ENCODE measurements at places on chromosomes 5 and 9. TPM values are rescaled to one million over a fixed set of nuclear protein-coding genes. Genes with fewer than 3 reads are reported as not detected.
A peak's percentile ranks its signal among the peaks of the same experiment; 100 is the strongest.

DNA sequence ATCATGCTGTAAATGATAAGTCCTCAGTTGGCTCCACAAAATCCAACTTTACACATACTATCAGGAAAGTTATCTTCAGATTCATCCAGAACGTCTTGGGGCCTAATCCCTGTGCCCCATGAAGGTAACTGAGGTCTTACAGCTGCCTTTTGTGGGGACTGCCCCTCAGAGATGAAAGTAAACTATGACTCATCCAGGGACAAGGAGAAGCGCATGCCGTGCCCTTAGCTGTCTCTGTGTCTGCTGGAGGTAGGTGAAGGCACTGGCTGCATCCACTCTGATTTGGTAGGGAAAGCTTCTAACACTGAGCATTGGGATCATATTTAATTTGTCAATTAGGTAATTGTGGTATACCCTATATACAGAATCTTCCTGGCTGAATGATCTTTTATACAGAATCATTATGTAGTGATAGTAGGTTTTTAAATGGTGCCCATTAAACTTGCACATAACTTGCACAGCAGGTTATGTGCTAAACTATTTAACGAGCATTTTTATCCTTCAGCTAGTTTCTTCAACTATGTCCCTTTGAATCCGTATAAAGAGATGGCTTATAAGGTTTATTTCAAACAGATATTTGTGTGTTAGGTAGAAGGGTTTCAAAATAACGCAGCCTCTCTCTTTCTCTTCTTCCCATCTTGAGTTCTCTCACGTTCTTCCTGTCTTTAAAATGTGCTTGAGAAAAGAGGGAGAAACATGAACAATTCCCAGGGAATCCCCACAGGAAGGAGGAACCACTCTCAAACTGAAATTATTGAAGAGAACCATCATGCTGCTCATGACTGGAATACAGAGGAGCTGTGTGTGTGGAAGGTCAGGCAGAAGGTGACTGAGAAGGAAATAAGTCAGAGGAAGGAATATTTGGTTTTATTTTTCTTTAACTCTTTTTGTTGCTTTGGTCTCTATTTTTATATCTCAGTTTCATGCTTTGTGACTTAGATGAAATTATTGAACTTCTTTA is 250.9 kb downstream of the CD180 start:
- DNase-seq: peak; percentile 24

- peak; percentile 36 for DNase-seq
Observed at GRCh38 chr9:12739014-12739652, 35.7 kb upstream of the LURAP1L start.

GRCh38 chr9:94005272-94005901 is 50.2 kb upstream of the BARX1 start:
- peak; percentile 44 for DNase-seq

- no peak for DNase-seq
Observed at GRCh38 chr5:143850050-143850683, 38.2 kb downstream of the HMHB1 start.

- peak; percentile 62 for DNase-seq
Observed at GRCh38 chr5:176658007-176658599, 10.8 kb downstream of the TSPAN17 start.

DNA sequence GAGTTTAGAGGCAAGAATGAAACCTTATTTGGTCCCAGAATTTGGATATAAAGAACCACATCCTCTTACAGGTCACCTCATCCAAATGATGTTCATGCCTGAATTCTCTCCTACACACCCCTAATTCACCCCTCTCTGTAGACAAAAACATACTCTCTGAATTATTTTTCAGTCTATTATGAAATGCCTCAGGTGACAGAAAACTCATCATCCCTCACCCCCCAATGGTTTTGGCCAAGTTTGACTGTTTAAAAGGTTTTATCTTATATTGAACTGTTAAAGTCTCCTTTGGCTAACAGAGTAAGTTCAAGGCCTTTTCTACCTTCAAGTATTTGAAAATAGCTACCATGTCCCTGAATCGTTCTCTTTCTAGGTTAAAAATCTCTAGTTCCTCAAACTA is 2.3 kb upstream of the CD180 start:
- DNase-seq: no peak

- DNase-seq: no peak
Observed at GRCh38 chr9:15403155-15403554, 19.5 kb upstream of the SNAPC3 start.

The PCAT7 gene
- not detected for total RNA-seq

The MARVELD2 gene
- total RNA-seq: 0.54 TPM

DNA sequence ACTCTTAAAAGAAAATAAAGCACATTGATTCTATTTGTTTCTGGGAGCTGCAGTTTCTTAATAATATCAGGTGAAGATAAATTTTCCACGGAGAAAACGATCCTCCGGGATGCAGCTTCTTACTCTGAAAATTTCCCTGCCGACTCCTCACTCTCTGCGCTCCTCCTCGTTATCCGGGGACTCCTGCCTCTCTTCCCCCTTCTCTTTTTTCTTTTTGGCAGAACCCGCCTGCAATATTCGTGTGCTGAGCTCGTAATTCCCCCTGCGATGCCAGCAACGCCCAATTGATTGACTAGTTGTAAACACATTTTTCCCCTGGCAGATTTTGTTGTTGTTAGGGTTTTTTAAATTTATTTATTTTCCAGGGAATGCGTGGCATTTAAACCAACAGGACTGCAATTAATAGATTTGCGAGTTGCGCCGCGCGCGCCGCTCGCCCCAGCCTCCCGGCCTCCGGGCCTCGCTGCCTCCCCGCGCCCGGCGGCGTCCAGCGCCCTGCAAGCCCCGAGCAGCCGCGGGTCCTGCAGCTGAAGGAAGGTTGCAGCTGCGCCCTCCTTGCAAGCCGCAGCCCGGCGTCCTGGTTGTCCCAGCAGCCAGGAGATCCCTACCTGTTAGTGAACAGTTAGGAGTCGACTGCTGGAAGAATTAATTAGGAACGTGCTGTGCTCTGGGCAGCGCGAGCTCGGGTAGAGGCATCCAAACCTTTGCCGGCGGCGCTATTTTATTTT is 2.2 kb downstream of the NTNG2 start:
- DNase-seq: no peak

The TMEM250 gene
- total RNA-seq: 14.0 TPM

GRCh38 chr9:34025062-34025461 is 23.6 kb downstream of the UBAP2 start:
- DNase-seq: peak; percentile 40

The MELK gene
- total RNA-seq: 27.4 TPM

The OR1Q1 gene
- not detected for total RNA-seq

The KCNV2 gene
- total RNA-seq: not detected

GRCh38 chr9:31612336-31613030 is 772.0 kb upstream of the ACO1 start:
- no peak for DNase-seq

- no peak for DNase-seq
Observed at GRCh38 chr9:89601856-89602562, 2.8 kb upstream of the GADD45G start.

GRCh38 chr5:15948190-15948589 is 231.4 kb downstream of the MARCHF11 start:
- peak; percentile 8 for DNase-seq

- DNase-seq: no peak
Observed at GRCh38 chr9:126302730-126303129, 23.9 kb upstream of the MVB12B start.

The HEXB gene
- 76.7 TPM for total RNA-seq

GRCh38 chr9:20095430-20096092 is 306.7 kb upstream of the SLC24A2 start:
- DNase-seq: no peak

GRCh38 chr5:123091298-123092222 is 2.5 kb downstream of the PRDM6 start:
- DNase-seq: peak; percentile 15

DNA sequence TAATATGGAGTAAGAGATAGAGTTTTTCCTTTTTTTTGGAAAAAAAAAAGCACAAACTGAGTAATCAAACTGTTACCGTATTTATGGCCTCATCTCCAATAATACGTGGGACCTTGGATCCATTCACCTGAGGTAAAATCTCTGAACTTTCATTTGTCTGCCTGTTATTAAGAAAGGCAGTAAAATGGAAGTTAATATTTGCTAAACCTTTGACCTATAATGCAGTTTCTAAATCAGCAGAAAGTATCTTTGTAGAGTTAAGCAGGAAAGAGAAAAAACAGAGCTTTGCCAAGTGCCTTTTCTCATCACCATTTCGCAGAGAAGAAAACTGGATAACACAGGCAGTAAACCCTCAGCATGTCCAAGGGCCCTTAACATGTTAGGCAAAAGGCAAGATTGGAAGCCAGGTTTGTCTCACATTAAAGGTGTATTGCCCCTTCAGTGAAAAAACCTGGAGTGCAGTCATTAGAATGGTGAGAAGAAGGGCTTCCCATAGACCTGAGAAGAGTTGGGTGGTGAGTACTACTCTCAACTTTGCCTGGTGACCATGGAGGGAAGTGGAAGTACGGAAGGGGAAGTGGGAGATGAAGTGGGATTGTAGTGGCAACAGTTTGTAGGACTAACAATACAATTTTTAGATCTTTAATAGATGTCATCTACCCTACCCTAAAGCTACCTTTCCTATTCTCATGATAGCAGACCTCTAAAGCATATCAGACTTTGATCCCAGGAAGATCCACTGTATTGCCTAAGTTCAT is 65.4 kb upstream of the GRAMD2B start:
- no peak for DNase-seq

DNA sequence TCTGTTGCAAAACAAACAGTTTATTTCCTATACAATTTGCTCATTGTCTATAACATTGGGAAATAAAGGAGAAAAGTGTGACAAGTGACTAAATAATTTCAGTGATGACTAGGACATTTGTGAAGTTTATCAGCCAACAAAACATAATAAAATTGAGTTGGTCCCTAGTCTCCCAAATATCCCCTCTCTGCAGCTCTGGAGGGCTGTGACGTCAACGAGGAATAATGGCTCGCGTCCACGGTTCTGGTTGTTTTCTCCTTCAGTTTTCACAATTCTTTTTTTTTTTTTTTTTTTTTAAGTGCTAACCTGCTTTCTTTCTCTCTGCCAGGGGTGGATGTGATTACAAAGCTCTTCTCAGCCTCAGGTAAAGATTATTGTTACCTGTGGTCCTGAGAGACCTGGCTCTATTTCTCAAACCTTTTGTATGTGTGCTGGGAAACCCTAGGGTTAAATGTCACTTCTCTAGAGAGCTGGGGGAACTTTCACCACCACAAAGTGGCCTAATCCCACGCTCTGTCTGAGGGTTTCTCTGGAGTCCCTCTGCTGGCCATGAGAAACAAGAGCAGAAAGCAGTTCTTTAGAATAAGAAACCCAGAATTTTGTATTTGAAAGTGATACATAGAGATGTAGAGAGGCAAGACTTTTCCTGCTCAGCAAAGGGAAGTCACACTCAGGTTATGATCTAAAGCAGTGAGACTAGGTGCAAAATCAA is 36.2 kb upstream of the ANKRD55 start:
- DNase-seq: peak; percentile 75

DNA sequence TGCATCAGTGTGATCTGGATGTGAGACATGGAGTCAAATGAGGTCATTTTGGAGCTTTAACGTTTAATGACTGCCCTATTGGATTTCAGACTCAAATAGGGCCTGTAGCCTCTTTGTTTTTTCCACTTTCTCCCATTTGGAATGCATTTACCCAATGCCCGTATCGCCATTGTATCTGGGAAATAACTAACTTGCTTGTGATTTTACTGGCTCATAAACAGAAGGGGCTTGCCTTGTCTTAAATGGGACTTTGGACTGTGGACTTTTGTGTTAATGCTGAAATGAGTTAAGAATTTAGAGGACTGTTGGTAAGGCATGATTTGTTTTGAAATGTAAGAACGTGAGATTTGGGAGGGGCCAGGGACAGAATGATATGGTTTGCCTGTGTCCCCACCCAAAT is 494.6 kb downstream of the CHSY3 start:
- DNase-seq: no peak

- DNase-seq: no peak
Observed at GRCh38 chr9:138080979-138081378, 203.4 kb downstream of the CACNA1B start.

The RANBP6 gene
- 42.3 TPM for total RNA-seq

- no peak for DNase-seq
Observed at GRCh38 chr5:87899208-87899661, 369.4 kb downstream of the TMEM161B start.

- no peak for DNase-seq
Observed at GRCh38 chr5:110031402-110032140, 341.8 kb downstream of the MAN2A1 start.

The DPM2 gene
- 10.8 TPM for total RNA-seq

The RNF224 gene
- not detected for total RNA-seq

DNA sequence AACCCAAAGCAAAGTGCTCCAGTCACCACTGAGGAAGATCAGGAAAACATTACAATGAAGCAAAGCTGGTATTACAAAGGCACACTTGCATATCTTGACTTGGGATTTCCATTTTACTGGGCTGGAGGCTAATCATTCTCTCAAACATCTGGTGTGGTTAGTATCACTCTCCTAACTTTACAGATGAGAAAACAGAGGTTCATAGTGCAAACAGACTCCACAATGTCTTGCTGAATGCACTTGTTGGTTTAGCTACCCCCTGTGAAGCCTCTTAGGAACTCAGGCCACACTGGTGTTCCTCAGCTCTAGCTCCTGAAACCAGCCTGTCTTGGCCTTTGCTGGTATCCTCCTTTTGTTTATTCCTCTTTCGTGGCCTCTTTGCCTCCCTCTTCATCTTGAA is 29.5 kb upstream of the SMAD5 start:
- no peak for DNase-seq

GRCh38 chr9:92724528-92725265 is 39.9 kb downstream of the BICD2 start:
- no peak for DNase-seq

DNA sequence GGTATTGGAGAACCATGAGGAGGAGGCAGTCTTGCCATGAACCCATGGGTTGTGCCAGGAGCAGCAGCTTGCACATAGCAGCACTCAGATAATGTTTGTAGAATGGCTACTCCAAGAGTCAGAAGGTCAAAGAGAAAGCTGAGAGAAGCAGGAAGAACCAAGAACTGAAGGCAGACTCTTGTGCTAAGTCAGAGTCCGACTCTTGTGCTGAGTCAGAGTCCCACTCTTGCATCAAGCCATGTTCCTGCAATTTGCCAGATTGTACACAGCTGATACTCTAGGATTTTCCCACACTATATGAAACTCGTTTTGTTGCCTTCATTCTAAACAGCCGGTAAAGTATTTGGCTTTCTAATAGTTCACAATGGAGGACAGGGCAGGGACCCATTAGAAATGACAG is 26.2 kb upstream of the HSPA9 start:
- DNase-seq: peak; percentile 90

DNA sequence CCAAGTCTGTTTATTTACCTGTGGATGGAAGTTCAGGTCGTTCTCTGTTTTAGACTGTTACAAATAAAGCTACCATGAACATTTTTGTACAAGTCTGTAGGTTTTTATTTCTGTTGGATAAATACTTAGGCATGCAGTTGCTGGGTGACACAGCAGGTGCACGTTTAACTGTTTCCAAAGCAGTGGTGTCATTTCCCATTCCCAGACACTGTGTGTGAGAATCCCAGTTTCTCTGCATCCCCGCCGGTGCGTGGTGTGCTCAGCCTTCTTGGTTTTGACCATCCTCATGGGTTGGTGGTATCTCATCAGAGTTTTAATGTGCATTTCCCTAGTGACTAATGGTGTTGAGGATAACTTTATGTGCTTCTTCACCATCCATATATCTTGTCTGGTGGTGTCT is 27.2 kb downstream of the AHRR start:
- no peak for DNase-seq

The PCDHA4 gene
- total RNA-seq: under 0.01 TPM

The IL9 gene
- total RNA-seq: not detected

- no peak for DNase-seq
Observed at GRCh38 chr5:125961150-125961549, 462.1 kb upstream of the GRAMD2B start.

- DNase-seq: no peak
Observed at GRCh38 chr9:7104625-7105024, 346.9 kb downstream of the KDM4C start.

- DNase-seq: no peak
Observed at GRCh38 chr5:33065131-33065530, 354.0 kb downstream of the NPR3 start.
